ENCODE measurements at places on chromosomes 5 and 9.

DNA sequence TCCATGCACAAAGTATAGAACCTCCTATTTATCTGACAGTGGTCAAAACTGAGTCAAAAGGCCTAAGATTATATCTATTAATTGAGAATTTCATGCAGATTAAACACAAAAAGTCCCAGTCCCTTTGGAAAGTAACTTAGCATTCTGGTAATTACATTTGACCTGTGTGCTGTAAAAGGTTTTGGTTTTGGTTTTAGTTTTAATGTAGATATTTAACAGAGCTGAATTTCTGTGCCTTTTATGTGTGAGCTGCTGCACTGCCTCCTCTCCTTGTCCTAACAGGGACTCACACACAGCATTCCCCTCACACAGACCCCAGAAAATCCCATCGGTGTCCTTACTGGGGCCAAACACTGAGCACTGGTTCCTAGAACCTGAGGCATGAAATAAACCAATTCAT lies 31.0 kb upstream of the FSD1L start:
- no peak for DNase-seq

DNA sequence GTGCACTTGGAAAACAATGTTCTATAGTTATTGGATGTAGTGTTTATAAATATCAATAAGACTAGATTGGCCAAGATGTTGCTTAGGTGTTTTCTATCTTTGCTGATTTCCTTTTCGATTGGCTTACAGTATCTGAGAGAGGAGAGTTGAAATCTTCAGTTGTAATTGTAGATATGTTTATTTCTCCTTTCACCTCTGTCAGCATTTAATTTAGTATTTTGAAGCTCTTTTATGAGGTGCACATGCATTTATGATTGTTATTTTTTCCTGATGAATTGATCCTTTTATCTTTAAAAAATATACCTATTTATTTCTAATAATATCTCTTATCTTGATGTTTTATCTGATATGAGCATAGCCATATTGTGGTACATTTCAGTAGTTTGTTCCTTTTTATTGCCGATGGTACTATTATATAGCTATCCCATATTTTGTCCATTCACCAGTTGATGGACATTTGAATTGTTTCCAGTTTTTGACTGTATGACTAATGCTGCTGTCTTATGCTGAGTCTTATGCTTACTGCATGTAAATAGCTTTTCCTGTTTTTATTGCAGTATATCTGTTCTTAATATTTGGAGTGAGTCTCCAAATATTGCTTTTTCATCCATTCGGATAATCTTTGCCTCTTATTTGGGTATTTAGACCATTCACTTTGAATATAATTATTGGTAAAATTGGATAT lies 34.7 kb downstream of the ERCC6L2 start:
- DNase-seq: no peak

GRCh38 chr5:20680718-20681302 lies 692.8 kb upstream of the CDH18 start:
- no peak for DNase-seq

DNA sequence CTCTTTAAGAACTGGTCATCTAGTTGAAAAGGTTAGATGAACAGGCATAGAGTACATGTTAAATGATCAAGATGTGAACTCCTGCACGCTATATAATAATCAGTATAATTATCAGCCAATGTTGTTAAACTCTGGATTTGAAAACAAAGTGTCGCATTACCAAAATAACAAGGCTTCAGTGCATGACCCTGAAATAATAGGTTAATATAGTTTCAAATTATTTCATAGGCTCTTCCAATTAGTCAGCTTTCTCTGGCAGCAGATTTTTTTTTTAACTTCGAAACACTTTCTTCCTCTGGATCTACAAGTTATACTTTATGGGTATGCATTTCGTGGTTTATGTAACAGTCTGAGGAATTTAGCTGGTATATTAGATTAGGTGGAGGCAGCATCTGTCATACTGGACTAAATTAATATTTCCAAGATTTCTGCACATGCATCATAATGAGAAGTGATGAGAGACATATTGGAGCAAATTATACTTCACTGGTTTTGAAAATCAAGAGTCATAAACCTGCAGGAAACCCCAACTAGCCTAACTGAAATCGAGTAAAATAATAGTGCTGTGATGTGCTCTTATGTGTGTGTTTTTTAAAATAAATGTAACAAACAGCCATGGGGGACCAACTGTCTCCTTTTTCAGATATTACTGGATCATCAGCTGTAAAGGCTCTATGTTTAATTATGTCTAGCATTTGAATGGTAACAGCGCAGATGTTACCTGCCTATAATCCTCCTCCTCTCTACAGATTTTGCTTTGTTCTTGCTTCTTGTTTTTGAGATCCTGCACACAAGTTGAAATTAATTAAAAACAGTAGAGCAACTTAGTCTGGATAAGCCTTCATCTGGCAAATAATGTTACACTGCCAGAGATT lies 85.9 kb upstream of the CKMT2 start:
- DNase-seq: no peak

- no peak for DNase-seq
These were observed 2.3 kb downstream of the WHRN start for GRCh38 chr9:114503009-114503408.
